ENCODE measurements at places on chromosomes 11 and 22. TPM values are rescaled to one million over a fixed set of nuclear protein-coding genes. Genes with fewer than 3 reads are reported as not detected.

GRCh38 chr11:68978626-68978930, 2.2 kb downstream of the MRGPRD start:
- no peak for DNase-seq

DNA sequence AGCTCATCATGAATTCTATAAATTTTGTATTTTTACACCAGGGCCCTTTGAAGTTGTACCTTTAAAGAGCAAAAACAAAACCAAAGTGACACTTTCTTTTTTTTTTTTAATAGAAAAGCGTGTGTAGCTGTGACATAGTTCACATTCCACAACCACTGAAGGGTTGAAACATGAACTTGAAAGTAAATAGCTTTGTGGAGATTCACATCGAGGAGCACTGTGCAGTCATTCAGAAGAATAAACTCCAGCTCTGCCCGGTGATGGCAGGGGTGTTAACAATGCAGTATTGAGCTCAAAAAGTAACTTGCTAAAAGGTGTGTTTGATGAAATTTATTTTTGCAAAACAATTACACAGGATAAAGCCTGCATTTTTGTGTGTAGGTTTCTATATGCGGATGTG, 1166.2 kb downstream of the TBC1D22A start:
- no peak for DNase-seq

DNA sequence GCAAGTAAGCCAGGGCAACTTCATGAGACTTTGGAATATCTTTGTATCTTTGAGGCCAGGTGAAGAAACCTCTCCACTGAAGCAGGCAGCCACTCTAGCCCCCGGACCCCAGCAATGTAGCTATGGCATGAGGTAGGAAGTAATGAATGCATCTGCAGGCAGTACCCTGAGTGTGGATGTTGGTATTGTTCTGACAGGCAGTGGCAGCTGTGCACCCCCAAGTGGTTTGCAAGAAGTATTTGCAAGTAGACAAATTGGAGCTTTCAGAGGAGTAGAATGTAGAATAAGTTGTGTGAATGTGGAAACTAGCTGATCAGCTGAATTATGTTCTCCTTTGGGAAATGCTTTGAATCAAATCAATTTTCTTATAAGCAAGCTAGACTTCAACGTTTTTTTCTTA, 194.4 kb upstream of the PGR start:
- DNase-seq: no peak

- peak; percentile 65 for DNase-seq
These were observed 85.5 kb downstream of the ST3GAL4 start for GRCh38 chr11:126440792-126441514.

- DNase-seq: no peak
These were observed 58.0 kb downstream of the CADM1 start for GRCh38 chr11:115446214-115446613.

- peak; percentile 66 for DNase-seq
These were observed 245.0 kb upstream of the B3GAT1 start for GRCh38 chr11:134656861-134657540.

DNA sequence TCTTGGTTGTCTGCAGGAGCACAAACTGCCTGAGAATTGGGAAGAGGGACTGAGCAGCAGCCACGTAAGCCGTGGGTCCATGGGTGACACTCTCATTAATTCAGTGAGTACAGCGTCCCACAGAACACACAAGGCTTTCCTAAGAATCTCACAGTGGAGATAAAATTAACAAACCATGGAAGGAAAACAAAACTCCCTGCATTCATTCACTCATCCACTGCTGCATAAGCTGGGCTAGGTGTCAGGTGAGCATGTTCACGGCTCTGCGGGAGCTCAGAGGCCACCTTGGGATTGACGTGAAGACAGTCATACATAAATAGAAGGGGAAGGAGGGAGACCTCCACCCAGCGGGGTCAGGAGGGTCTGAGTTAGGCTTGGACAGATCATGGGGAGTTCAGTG, 1442.7 kb downstream of the TBC1D22A start:
- no peak for DNase-seq

DNA sequence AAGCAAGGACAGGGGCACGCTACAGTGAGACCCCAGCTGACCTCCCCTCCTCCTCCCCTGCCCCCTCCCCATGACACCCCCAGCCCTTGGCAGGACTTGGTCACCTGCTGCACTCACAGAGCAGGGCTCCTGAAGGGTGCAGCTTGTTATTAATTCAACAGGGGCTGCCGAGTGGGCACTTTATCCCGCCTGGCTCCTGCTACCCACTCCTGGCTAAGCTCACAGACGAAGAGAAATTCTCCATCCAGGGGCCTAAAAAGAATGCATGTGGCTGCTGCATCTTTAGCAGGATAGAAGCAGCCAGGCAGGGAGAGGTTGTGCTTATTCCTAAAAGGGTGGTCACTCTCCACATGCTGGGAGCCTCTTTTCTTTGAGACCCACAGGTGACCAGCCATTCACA, 40.3 kb downstream of the GALNT18 start:
- no peak for DNase-seq

DNA sequence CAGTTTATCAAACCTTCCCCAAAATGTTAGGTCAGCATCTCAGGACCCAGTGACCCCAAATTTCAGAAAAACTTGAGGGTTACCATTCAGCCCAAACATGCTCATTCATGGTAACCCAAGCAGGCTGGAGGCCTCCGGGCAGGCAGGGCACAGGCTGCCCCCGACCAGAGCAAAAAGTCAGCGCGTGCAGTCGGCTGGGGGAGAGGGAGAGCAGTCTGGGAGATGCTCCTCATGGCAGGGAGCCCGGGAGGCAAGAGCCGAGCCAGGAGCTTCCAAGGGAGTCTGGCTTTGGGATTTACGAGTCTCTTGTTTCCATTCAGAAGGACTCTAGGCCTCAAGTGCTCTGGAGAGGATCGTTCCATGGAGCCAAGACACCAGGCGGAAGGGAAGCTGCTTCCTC, 45.7 kb downstream of the RPUSD4 start:
- DNase-seq: peak; percentile 30

- DNase-seq: peak; percentile 30
These were observed 6.8 kb upstream of the PIM3 start for GRCh38 chr22:49953680-49954344.

GRCh38 chr22:47599753-47600152, 837.3 kb downstream of the TBC1D22A start:
- DNase-seq: no peak

- DNase-seq: peak; percentile 38
These were observed 13.9 kb downstream of the DAGLA start for GRCh38 chr11:61693922-61694601.

- DNase-seq: no peak
These were observed 646.2 kb upstream of the ANO5 start for GRCh38 chr11:21546703-21547102.

DNA sequence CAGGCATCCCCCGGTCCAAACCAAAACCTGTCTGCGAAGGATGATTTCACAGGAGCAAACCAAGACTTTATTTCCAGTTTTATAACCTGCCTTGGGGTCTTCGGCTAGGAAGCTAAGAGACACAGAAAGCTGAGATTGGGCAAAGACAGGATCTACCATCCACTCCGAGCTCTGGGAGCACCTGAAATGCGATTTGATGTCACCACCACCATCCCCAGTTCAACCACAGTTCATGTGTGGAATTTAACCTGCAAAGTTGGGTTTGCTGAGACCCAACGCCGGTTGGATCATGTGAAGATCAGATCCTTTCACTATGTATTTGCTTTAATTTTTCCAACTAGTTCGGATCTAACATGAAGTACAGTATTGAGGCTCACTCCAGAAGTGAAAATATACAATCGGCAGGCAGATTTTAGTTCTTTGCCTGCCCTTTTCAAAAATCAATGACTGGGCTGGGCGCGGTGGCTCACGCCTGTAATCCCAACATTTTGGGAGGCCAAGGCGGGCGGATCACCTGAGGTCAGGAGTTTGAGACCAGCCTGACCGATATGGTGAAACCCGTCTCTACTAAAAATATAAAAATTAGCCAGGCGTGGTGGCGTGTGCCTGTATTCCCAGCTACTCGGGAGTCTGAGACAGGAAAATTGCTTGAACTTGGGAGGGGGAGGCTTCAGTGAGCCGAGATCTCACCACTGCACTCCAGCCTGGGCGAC, 1.4 kb upstream of the C11orf24 start:
- DNase-seq: no peak

DNA sequence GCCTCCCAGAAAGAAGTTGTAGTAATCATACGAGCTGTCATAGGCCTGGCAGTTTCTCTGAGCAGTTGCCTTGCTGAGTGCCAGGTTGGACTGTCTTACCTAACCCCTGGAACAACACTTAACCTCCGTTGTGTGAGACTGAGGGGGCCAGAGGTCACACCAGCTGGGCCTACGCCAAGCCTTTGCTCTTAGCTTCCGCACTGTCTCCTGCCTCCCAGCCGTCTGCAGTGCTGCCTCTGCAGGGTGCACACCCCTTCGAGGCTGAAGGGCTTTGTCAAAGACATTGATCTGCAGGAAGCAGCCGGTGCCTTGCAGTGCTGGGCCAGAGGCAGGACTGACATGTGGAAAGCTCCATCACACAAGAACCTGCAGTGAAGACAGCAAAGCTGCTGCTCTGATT, 16.7 kb downstream of the TAB1 start:
- no peak for DNase-seq

DNA sequence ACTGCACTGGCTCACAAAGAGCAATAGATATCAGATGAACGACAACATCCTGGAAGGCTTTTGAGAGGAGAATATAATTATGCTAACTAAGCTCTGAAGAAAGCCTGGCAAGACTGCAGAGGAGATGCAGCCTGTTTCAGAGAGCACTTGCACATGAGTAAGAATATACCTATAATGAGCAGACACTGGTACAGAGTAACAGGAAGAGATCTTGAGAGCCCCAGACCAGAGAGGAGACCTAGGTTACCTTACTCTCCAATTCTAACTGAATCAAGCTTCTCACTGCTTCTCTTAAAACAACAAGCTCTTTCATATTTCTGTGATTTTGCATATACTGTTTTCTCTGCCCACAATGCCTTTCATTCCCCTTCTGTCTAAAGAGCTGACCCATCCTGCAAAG, 66.5 kb downstream of the FAM168A start:
- DNase-seq: no peak

DNA sequence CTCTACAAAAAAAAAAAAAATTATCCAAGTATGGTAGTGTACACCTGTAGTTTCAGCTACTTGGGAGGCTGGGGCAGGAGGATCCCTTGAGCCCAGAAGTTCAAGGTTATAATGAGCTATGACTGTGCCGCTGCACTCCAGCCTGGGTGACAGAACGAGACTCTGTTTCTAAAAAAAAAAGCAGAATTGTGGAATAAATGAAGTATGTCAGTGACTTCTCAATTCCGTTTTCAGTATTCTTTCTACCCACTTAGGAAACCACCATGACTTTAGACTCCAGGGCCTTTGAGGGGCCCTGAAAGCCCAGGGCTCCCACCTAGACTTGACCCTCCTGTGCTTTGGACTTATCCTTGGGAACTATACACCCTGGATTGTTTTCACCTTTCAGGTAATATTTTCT, 6.5 kb upstream of the NUP160 start:
- DNase-seq: no peak

DNA sequence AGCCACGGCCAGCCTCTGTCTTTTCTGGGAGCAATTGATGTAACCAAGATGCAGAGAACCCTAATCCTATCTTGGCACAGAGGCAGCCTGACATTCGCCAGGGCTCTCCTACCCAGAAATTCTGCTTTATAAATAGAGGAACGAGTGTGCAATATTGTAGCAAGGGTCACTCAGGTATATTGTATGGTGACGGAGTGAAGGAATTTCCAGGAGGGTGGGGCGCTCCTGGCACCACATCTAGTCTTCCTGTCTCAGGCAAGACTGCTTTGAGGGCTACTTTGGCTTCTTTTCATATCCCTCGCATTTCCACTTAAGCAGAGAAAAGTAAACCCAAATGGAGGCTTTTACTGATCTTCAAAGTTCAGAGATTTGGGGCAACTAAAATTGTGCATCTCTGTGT, 114.4 kb downstream of the BARX2 start:
- no peak for DNase-seq

DNA sequence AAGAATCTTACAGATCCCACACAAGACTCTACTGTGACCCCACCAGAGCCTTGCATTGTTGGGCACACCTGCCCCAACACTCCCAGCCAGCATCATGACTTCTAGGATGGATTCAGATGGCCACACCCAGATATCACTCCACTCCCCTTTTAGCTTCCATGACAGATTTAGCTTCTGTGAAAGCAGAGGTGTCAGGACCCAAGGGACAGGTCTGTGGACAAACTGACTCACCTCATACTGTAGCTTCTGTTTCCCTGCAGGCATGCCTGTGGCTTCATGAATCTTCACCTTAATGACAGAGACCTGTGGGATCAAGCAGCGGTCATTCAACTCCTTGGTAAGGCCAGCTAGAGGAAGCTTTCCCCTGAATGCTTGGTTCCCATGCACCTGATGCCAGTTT, 8.5 kb upstream of the TBC1D10A start:
- DNase-seq: no peak

- DNase-seq: peak; percentile 33
These were observed 7.3 kb upstream of the PES1 start for GRCh38 chr22:30598986-30599385.

DNA sequence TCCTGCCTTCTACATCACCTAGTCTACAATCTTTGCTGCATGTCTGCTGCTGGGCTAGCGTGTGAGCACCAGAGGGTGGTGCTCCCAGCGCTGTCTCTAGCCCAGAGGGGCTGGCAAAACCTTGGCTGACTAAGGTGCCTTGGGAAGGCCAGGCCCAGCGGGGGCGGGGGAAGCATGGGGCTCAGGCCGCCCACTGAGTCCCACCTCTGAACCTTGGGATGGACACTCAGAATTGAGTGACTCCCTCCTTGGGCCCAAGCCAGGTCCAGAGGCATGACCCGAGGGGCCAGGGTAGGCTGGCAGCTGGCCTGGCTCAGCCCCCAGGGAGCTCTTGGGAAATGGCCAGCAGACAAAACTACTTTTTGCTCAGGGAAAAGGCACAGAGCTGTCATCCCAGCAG, 7.6 kb upstream of the GAL3ST1 start:
- DNase-seq: no peak

DNA sequence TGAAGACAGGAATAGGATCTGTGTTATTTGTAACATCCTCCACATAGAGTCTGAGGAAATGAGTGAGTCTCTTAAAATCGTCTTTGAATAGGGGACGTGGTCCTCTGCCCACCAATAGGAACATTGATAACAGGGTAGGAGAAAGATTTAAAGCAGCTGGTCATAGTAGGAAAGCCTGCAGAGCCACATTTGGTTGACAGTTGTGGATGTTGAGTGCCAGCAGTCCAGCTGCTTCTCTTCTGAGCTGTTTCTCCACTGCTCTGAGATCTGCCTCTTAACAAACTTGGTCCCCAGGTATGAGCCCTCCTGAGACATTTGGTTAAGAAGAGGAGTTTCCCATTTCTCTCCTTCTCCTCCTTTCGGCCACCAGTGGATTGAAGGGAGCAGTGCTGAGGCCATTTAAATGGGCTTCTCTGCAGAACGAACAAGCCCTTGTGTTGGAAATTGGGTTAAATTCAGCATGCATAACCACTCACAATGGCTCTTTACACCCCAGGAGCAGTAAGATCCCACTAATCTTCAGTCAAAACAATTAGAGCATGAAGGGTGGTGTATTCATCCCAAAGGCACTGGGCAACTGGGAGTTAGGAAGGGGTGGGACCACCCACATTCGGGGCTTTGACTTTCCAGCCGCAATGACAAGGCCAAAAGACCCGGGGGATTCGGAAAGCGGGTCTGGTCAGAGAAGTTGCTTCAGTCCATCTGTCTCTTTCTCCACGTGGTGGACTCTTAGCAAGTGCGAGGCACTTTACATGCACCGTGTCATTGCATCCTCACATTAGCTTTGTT, 32.3 kb downstream of the MIAT start:
- no peak for DNase-seq

The RTN4R gene
- 5.7 TPM for total RNA-seq

The OR8A1 gene
- not detected for total RNA-seq

The DUSP8 gene
- 1.1 TPM for total RNA-seq

The KRTAP5-11 gene
- not detected for total RNA-seq

The FGF3 gene
- not detected for total RNA-seq

The GSTT2 gene
- 1.6 TPM for total RNA-seq

The WBP2NL gene
- 20.9 TPM for total RNA-seq

The TRIM29 gene
- total RNA-seq: not detected

All from MG63 (cell line).